ENCODE measurements at places on chromosomes 16 and 17.
A peak's percentile ranks its signal among the peaks of the same experiment; 100 is the strongest.

DNA sequence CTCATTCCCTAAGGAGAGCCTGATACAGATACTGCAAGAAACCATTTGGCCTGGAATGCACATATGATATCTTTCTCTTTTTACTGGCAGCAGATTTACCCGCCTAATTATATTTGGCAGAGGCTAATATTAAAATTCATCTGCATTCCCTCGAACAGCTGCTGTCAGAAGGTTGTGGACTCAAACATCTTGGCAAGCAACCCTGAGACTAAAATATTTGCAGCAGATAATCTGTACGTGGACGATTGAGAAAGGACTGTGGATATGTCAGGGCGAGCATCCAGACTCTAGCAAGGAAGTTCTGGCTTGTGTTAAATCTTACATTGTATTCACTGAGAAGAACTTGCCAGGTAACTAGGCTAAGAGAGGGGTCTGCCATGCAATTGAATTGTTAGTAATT lies 65.2 kb downstream of the SNX20 start:
- DNase-seq: no peak

- no peak for DNase-seq
Observed at GRCh38 chr17:30570596-30571265, 93.5 kb downstream of the GOSR1 start.

DNA sequence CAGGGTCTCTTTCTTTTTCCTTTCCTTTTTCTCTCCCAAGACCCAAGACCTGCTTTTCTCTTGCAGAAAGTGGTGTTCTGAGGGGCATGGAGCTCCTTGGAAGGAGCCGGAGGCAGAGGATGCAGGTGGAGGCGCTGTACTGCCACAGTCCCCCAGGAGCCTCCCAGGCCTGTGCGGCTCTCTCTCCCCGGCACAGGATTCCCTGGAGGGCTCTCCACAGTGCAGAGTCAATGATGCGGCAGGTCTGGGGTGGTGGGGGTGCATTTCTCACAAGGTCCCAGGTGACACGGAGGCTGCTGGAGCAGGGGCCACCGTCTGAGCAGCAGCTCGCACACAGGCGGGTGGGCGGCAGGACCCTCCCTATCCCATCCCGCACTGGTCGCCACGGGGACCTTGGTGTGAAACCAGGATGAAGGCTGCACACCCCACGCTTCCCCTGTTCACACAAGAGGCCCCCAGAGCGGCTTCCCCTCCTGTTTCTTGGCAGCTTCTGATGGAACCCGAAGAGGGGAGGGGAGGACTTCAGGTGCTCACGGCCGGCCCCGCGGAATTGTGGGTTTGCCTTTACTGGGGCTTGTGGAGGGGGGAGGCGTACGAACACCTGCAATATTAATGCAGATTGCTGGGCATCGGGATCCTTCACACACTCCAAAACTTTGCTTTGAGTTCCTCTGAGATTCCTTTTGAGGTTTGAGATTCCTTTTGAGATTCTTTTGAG lies 186.9 kb downstream of the ENGASE start:
- no peak for DNase-seq

GRCh38 chr17:42744283-42744805 lies 496 bp downstream of the EZH1 start:
- DNase-seq: peak; percentile 23

DNA sequence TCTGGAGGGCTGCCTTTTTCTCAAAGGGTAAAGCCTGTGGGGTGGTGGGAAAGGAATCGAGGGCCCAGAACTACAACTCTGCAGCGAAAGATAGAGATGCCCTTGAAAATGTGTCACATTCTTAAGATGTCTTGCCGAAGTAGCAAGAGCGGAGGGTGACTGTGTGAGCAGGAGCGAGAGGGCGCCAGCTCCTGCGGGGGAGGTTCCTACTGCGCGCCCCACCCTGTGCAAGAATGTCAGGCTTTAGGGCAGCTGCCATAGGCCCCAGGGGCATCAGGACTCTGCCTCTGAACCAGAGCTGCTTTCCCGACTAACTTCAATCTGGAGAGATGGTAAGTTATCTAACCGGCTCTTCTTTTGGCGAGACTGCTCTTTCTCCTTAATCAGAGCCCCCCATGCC lies 11.8 kb upstream of the ITGAE start:
- DNase-seq: no peak

- DNase-seq: no peak
Observed at GRCh38 chr17:1966274-1967086, 58.7 kb downstream of the RTN4RL1 start.

- DNase-seq: no peak
Observed at GRCh38 chr16:66488505-66488904, 61.4 kb downstream of the BEAN1 start.

DNA sequence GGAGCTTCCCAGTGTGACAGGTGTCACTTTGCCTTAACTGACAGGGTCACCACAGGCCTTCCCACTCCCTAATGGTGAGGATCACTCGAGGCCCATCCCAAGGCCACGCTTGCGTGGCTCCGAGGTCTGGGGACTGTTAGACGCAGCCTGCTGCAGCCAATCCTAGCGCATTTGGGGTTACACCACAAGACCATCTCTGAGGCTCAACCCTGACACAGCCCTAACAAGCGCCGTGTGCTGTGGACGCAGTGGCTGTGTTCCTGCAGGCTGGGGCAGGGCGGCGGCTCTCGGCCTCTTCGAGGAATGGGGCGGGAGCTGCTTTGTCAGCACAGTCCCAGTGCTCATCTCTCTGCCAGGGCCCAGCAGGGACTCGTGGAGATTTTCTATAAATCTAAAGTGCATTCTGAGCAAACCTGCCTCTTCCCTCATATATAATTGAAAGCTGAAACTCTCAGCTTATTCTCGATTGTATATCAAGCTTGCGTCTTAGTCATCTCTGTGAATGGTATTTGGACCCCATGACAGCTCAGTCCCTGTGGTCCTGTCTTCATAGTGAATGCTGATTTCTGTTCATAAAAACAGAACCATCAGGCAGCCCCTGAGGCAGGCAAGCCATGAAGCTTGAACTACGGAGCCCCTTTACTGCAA lies 65.8 kb upstream of the CHMP6 start:
- DNase-seq: no peak

DNA sequence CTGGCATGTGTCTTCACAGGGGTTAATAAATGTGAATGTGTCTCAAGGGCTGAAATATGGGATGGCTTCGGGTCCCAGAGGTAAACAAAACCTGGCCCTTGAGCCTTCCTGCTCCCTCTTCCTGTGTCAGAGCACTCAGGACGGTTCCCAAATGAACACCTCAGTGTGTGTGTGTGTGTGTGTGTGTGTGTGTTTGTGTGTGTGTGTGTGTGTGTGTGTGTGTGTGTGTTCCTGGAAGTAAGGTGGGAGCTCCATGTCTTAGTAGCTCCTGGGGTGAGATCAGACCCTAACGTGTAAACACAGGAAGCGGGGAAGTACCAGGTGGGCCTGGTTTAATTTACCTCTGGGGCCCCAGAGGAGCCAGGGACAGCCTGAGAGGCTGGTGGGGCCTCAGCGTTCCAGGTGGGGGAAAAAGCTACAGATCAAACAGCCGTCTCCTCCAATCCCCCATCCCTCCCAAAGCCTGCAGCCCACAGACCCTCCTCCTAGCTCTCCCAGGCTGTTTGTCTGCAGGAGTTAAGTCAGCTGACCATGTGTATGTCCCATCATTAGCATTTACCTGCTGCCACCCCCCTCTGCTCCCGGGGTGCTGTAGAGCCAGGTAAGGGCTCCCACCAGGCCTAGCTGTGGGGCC lies 6.1 kb downstream of the KIF19 start:
- DNase-seq: no peak

DNA sequence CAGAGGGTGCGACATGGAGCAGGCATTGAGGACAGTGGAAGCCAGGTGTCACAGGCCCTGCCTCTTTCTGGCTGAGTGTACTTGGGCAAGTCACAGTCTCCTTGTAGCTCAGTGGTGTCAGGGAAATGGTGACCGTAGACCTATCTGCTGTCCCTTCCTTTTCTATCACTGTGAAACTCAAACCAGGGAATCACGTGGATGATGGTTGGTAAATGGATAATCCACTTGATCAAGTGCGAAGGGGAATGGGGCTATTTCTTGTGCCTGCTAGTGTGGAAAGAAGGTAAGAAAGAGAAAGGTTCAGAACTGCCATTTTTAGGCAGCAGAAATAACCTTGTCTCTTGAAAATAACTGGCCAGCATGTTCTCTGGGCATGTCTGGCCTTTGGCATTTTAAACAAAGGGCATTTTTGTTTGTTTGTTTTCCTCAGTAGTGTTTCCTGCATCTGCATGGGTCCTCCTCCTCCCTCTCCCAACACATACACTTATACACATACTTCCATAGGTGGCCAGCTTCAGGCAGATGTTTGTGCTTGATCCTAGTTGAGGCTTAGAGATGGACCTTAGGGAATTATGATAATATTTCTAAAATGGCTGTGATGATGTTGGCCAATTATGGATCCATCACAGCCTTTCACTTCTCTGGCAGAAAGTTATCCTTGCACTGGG lies 7.1 kb downstream of the TBX4 start:
- DNase-seq: no peak

GRCh38 chr17:7229504-7229903 lies 4.8 kb downstream of the DVL2 start:
- no peak for DNase-seq

DNA sequence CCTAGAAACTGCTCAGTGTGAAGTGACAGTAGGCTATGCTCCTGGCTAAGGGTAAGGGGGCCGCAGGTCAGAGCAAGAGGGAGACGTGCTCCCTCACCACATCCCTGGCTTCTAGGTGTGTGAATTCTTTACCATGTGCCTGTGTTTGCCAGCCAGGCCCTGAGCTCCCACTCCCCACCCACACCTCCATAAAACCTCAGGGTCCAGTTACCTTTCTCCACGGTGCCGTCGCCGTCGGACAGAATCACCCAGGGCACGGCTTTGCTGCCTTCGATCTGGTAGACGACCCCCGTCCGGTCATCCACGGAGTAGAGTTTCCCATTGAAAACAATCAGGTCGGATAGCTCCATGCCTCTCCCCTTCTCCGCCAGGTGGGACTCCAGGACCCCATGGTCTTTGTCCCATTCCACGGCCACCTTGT lies 12.8 kb downstream of the CANT1 start:
- DNase-seq: no peak

DNA sequence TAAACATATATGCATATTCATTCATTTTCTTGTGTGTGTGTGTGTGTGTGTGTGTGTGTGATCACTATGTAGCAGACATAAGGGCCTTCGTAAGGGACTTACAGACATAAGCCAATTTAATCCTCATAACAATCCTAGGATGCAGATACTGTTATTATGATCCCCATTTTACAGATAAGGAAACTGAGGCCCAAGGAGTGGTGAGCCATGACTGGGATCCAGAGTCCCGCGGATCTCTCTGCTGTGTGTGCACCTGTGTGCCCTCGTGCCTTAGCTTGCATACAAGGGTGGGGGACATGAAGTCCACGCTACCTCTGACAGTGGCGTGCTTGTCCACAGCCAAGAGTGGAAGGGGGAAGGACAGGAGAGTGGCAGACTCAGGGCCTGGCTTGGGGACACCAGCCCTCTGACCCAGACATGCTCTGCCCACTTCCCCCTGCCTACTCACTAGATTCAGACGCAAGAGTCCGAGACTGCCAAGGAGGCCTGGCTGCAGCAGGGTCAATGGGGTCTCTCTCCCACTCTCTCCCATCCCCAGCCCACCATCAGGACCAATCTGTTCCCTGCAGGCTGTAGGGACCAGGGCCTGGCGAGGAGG lies 9.8 kb upstream of the SMTNL2 start:
- DNase-seq: no peak
